ENCODE measurements at places on chromosomes 7 and 10.

DNA sequence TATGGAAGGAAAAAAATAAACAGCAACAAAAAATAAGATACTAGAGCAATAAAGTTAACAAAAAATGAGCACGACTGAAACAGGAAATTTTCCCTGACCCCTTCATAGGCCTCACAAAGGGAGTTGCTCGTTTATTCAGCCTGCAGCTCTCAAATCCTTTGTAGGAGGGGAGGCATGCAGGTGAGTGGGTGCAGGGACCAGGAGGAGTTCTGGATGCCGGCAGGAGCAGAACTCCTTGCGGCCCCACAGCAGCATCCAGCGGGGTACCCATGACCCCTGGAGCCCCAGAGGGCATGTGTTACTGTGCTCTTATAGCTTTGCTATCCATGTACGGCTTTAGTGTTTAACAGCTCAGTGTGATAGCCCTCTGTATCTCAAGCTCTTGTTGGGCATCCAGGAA, 5.8 kb downstream of the TAS2R39 start:
- DNase-seq = no peak

DNA sequence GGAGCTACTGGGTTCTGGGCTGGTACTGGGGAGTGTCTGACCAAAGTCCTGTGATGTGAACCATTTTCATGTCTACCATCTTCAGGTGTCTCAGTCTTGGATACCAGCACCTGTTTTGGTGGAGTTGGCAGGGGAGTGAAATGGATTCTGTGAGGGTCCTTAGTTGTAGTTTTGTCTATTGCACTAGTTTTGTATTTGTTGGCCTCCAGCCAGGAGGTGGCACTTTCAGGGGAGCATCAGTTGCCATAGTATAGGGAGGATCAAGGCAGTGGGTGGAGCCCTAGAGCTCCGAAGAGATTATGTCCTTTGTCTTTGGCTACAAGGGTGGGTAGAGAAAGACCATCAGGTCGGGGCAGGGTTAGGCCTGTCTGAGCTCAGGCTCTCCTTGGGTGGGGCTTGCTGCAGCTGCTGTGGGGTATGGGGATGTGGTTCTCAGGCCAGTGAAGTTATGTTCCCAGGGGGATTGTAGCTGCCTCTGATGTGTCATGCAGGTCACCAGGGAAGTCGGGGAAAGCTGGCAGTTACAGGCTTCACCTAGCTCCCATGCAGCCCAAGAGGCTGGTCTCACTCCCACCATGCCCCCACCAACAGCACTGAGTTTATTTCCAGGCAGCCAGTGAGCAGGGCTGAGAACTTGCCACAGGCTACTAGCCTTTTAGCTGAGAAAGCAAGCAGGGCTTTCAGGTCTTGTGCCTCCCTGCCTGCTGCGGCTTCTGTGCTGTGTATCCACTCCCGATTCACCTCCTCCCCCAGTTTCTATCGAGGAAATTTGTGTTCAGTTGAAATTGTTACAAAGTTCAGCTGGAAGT, 153.1 kb downstream of the ZNF365 start:
- DNase-seq = no peak

DNA sequence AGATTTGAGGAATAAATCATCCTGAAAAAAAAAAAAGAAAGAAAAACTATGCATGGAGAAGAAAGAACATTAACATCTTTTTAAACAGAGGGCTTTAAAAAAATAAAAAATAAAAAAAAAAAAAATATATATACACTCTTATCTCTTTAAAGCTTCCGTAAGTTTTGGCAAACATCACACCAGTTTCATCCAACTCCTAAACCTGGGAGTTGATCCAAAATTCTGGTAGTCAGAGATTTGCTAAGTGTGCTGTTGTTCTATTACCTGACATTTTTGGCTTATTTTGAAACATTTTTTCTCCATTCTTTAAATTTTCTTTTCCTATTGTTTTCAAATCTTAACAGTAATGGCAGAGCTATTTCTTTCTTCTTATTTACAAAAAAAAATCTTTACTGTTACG, 273.1 kb downstream of the AGMO start:
- DNase-seq = no peak

GRCh38 chr10:64368298-64368697, 847.1 kb downstream of the REEP3 start:
- DNase-seq = no peak

DNA sequence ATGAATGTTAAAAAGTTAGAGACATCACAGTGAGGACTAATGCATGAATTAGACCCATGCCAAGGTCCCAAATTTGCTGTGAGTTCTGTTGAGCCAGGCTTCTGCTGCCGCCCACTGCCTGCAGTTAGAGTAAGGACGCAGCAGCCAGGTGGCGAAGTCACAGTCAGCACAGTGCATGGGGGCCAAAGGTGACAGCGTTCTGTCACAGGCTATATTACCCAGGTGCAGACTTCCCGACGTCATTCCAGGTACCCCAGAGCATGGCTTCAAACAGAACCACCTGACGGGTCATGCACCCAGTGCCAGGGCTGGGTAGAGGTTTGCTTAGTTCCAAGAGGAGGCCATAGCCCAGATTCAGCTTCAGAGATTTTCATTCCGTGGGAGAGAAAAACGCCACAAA, 33.9 kb upstream of the HMX3 start:
- no peak for DNase-seq

- no peak for DNase-seq
These were observed 447.8 kb upstream of the FZD8 start for GRCh38 chr10:36089790-36090440.

DNA sequence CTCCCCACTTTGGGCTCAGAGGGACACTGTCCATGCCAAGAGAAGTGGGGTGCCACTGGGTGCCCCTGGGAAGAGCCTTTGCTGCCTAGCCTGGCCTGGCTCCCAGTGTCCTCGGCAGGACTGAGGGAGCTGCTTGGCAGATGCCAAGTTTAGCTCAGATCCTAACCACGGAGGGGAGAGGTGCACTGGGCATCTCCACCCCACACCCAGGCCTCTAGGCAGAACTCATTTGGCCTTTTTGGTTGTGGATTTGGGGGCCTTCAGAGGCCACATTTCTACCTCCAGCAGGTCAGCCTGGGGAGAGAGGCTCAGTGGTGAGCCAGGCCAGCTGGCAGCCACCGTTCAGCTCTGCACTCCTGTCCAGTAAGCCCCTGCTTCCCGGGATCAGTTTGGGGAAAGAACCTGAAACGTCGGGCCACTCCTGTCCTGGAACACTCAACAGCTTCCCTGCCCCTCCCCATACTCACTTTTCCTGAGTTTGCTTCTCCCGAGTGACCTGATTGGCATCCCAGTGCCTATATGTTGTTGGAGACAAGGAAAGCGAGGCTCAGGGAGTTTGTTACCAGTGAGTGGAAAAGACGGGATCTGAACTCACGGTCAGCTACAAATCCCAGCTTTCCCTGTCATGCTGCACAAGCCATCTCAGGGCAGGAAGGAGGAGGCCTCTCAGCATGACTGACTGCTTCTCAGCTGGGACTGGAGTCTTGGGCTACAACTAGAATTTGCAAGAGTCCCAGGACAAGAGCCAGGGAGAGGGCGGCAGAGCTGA, 11.2 kb upstream of the CXCL12 start:
- DNase-seq = no peak

DNA sequence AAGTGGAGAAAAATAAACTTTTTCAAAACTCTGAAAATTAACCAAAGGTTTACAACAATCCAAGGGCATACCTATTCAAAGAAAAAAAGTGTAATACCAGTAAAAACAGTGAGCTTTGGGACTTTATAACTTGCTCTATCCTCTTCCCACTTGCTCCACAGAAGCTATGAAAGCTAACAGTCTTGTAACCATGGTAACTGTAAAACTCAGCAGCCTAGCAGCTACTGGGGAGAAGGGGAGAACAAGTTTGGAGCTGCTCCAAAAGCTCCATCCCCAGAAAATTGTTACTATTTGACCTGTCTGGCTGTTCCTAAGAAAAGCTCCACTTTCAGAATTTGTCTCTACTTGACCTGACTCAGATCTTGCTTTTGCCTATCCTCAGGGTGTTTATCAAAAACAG, 191.5 kb downstream of the OTUD1 start:
- no peak for DNase-seq

- peak; percentile 70 for DNase-seq
These were observed 43.3 kb upstream of the NFKB2 start for GRCh38 chr10:102352066-102352715.

GRCh38 chr10:13056456-13057077, 43.4 kb upstream of the OPTN start:
- DNase-seq = no peak

DNA sequence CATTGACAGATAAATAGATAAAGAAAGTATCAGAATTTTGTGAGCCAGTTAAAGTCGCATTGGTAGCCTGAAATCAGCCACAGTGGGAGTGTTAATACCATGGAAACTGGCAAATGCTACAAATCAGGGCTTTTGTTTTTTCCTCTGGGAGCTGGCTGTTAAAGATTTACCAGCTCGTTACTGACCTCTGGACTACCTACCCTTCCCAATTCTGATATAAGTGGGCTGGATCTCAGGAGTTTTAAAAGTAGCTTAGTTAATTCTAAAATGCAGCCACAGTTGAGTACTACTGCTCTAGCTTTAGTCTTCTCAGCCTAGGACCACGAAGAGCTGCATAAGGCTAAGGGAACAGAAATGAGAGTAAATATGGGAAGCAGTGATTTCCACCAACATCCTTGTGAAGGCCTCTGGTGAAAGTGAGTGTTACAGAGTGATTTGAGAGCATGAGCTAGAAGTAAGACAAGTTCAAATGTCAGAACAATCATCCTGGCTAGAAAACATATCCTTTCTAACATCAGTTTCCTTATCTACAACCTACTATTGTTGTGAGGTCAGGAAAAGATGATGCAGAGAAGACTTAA, 53.2 kb downstream of the A1CF start:
- DNase-seq = no peak

- peak; percentile 24 for DNase-seq
These were observed 203.0 kb downstream of the HIBADH start for GRCh38 chr7:27459731-27460053.

DNA sequence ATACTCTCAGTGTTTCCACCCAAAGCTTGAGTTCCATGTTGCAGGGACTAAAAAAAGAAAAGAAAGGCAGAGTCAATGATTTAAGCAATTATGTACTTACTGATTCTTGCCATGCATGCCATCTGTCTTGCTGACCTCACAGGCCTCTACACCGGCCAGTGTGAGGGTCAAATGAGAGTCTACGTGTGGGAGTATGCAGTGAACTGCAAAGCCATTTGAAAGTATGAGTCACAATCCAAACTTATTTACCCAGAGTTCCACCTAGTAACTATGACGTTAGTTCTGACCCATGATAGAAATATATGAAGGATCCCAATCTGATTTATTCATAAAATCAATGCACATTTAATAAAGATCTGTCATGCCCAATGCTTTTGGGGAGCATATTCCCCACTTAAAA, 26.5 kb downstream of the PDE1C start:
- DNase-seq = peak; percentile 83

DNA sequence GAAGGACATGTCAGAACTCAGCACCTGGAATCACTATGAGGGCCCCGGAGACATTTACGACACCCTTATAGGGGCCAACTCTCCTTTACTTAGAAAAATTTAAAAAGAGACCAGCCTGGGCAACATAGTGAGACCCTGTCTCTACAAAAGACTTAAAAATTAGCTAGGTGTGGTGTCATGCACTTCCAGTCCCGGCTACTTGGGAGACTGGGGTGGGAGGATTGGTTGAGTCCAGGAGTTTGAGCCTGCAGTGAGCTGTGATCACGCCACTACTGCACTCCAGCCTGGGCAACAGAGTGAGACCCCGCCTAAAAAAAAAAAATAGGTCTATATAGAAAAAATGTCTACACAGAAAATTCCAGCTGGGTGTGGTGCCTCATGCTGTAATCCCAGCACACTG, 7.5 kb upstream of the CYTH3 start:
- DNase-seq = no peak

GRCh38 chr10:9157656-9158055, 1103.2 kb downstream of the GATA3 start:
- DNase-seq = no peak

DNA sequence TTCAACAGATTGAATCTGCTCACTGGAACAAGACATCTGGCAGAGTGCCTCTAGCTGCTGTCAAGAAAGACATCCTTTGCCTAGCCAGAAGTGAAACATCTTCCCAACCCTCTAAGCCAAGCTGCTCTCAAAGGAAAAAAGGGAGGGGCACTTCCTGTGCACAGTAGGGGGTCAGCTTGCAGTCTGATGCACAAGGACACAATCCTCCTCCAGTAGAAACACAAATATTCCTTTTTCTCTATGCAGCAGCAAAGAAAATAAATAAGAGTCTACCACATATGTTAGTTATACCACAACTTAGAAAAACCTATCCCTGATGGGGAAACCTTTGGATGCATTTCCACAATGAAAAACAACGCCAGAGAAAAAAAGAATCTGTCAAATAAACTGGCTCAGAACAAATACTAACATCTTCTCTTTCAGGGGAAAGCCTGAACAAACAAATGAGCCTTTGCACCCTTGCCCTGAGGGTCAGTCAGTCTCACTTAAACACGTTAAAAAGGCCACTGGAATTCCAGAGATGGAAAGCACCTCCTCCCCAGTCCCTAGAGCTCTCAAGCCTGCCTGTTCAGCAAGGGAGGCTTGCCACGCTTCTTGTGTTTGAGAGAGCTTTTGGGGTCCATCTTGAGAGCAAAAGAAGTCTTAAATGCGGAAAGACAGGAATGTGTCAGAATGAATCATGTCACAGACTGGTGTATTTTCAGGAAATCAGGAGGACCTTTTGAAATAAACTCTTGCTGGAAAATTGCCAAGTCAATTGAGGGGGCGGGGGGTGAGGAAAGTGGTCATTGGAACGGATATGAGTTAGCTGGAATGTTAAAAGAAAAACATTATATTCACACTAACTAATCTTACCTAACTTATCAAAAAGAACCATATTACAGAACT, 7.5 kb downstream of the LAMB1 start:
- peak; percentile 91 for DNase-seq

- peak; percentile 71 for DNase-seq
These were observed 52.8 kb downstream of the DLG5 start for GRCh38 chr10:77873536-77874380.

DNA sequence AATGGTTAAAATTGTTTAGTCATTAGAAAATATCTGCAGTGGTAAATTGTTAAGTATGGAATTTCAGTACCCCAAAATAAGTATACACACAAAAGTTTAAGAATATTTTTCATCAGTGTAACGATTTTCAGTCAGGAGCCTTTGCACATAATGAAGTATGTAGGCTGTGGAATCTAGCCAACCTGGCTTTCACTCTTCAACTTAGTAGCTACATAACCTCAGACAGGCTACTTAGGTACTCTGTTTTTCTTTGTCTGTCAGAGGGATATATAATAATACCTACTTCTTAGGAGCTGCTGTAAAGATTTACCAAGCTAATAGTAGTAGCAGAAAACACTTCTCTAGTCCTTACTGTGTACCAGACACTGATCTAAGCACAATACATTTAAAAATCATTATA, 137.5 kb downstream of the ZEB1 start:
- DNase-seq = peak; percentile 7

DNA sequence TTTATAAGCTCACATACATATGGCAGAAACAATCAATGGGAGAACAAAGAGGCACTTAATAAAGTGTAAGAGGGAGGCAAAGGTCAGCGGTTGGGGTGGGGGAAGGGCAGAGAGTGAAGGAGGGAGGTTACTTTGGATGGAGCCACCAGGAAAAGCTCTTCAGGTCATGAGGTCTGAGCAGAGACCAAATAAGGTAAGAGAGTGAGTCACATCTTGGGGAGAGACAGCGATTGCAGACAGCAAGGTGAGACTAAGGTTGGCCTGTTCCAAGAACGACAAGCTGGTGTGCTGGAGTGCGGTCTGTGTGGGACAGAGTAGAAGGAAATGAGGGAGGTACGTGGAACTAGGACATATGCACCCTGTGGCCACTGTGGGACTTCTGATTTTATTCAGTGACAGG, 74.3 kb upstream of the TOMM7 start:
- DNase-seq = no peak

GRCh38 chr7:156491435-156491834, 149.1 kb upstream of the RNF32 start:
- no peak for DNase-seq
